ENCODE measurements at places on chromosomes 1 and 21.
A peak's percentile ranks its signal among the peaks of the same experiment; 100 is the strongest.

DNA sequence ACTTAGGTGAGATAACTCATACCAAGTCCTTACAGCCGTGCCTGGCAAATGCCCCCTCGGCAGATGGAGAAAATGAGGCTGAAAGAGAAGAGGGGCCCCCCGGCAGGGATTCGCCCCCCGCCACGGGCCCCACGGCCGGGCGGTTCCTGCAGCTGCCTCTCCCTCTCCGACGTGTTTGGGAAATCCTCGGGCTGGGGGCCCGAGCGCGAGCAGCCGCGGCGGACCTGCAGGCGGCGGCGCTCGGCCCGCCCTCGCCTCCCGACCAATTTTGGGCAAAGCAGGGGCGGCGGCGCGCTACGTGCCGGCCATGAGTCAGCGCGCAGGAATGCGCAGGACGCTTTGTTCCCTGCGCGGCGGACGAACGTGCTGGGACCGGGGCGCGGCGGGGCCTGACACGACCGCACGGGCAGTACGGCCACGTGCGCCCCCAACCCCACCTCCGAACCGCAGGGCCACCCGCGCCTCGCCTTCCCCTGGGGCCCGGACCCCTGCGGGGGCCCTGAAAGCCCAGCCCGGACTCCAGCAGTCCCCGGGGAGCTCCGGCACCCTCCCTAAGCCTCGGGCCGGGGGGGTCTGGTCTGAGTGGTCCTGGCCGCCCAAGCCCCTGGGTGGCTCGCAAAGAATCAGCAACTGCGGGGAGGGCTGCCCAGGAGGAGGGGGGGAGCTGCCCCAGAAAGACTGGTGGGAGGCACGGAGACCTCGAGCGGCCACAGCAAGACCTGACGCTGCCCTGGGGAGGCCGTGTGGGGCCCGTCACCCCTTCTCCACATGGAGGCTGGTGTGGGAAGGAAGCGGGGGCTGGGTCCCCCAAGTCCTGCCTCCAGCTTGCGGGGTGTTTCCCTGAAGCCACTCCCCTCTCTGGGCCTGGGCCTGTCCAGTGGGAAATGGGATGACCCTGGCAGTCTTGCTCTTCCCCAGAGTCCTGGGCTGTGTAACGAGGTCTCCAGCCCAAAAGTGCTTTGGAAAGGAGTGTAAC lies 11.9 kb upstream of the EDN2 start:
- peak; percentile 89 for DNase-seq

DNA sequence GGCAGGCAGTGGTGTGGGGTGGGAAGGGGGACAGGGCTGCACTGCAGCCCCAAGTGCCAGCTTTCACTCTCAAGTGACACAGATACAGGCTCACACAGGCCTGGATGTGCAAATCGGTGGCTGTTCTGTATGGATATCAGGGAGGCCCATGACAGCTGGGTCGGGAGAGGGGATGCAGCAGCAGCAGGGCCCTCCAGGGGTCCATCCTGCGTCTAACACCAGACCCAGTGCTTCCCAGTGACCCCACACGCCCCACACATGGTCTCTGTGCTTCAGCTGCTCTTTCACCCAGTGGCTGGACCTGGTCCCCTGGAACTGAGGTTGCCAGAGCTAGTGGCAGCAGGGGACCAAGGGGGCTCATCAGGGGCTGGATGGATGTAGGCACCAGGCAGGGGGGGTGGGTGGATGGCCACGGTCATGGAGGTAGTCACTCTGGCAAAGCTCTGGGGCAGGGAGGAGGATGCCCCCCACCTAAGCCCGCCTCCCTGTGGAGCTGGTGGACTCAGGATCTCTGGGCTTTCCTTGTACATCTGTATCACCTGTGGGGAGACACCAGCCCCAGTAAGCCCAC lies 13.9 kb downstream of the BTBD19 start:
- no peak for DNase-seq

DNA sequence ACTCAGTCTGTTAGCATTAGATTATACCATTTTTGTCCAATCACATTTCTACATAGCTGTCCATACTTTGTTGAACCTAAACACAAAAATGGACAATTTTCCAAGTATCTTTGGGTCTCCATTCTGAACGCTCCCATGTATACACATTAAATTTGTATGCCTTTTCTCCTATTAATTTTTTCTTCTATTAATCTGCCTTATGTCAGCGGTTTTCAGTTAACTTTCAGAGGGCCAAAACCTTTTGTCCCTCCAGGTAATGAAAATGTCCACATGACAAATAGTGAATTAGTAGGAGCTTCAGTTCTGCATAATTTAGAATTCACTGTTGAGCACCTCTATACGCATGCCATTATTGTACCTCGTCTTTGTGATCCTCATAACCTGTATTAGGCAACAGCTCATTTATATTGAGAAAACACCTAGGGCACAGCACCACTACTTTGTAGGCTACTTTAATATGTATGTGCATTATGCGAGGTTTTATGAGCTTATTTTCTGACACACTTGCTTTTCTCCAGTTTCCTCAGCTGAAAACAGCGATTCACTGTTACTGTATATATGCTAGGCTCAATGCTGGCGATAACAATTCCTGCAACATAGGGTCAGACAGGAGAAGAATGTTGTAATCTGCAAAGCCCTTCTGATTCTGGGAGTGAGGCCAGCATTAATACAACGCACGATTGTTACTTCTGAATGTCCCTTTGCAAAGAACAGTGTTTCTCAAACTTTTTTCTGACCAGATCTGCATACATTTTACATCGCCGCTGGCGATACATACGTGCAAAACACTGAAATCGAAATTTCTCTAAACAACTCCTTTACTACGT lies 1.1 kb upstream of the ABCD3 start:
- DNase-seq, result no peak

DNA sequence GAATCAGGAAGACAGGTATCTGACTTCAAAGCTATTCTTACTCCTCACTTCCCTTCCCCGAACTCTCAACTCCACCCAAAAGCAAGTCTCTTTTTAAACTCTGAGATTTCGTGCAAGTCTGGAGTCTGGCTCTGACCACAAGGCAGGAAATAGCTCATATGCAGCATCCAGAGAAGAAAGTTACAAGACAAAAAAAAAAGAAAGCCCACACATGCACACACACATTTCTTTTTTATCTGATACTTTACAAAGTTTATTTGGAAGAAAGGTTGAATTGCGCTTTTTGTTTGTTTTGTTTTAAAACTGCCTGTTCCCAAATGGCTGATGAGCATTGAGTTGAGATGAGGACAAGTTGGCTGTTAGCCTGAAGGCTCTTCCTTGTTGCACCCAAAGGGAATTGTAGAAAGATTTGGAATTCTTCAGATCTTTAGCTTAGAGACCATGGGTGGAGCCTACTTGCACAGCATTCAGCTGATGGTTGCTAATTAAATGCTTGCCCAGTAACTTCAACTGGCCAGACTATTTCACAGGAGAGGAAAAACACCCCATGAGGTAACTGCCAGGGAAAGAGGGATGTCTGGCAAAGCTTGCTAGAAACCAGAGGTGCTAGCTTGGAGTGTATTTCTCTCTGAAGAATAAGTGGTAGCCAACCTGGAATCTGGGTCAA lies 490.3 kb downstream of the TTLL7 start:
- DNase-seq, result no peak

DNA sequence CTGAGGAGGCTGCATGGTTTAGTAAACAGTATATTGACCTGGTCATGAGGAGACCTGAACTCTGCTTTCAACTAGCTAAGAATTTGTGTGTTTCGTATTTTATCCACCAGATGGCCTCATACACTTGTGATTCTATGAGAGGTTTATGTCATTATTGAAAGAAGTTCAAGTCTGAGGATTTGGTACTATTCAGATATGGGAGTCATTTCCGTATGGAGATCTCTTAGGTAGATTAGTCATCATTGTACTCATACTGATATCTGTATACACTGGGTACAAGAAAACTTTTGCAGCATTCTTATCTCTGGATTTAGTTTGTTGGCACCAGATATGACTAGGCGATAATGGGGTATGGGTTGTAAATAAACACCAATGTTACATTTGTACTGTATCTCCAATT lies 26.6 kb downstream of the ATF6 start:
- peak; percentile 20 for DNase-seq

GRCh38 chr1:11781297-11781696 lies 19.3 kb downstream of the C1orf167 start:
- DNase-seq, result no peak

DNA sequence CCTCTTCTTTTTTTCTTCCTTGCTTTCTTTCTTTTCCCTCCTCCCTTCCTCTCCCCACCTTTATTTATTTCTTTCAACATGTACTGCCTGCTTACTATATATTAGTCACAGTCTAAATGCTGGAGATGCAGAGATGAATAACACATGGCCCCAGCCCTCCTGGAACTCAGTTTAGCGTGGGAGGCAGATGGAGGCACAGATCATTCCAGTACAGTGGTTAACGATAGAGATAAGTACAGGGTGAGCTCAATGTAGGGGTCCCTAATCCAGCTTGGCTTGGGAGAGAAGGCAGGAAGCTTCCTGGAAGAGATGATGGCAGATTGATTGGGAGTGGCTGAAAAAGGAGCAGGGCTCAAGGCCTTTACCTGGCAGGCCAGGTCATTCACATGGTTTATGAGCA lies 55.6 kb upstream of the PPP2R5A start:
- DNase-seq, result no peak

DNA sequence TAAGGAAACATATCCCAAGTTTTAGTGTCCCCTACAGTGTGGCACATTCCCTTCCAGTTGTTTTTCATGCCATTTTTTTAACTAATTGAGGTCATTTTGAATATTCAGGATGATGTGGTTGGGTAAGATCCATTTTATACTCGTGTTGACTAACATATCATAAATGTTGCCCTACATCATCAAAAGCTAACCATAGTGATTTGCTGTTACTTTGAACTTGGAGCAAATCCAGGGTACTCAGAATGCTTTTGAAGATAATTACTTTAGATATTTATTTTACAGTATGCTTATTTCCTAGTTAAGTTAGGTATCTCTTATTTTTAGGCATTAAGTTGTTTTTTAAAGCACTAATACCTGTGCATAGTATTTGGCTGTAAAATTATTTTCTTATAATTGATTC lies 57.8 kb downstream of the DYRK1A start:
- no peak for DNase-seq
